ENCODE measurements at places on chromosomes 6 and 20. TPM values are rescaled to one million over a fixed set of nuclear protein-coding genes. Genes with fewer than 3 reads are reported as not detected.
A peak's percentile ranks its signal among the peaks of the same experiment; 100 is the strongest.

GRCh38 chr6:144150710-144151657, 667 bp downstream of the STX11 start:
- DNase-seq = peak; percentile 48
- peaks cover 18% of the 10 kb centered on the region for H3K27me3 ChIP-seq
- H3K36me3 ChIP-seq = no peaks in the 10 kb centered on the region
- no peaks in the 10 kb centered on the region for H3K4me1 ChIP-seq
- H3K27ac ChIP-seq = no peak overlapping the region
- peak overlapping the region; percentile 78 for H3K4me3 ChIP-seq

GRCh38 chr6:170069611-170070010, 221.3 kb downstream of the DLL1 start:
- H3K4me1 ChIP-seq = no peaks in the 10 kb centered on the region
- no peak overlapping the region for H3K27ac ChIP-seq
- H3K27me3 ChIP-seq = no peaks in the 10 kb centered on the region
- no peak for DNase-seq
- H3K36me3 ChIP-seq = peaks cover 8% of the 10 kb centered on the region
- H3K4me3 ChIP-seq = no peak overlapping the region

- no peak for DNase-seq
- H3K27ac ChIP-seq = no peak overlapping the region
- no peaks in the 10 kb centered on the region for H3K4me1 ChIP-seq
- peaks cover 4% of the 10 kb centered on the region for H3K36me3 ChIP-seq
- no peak overlapping the region for H3K4me3 ChIP-seq
Measured at GRCh38 chr6:22940581-22941290, 371.4 kb downstream of the HDGFL1 start.

DNA sequence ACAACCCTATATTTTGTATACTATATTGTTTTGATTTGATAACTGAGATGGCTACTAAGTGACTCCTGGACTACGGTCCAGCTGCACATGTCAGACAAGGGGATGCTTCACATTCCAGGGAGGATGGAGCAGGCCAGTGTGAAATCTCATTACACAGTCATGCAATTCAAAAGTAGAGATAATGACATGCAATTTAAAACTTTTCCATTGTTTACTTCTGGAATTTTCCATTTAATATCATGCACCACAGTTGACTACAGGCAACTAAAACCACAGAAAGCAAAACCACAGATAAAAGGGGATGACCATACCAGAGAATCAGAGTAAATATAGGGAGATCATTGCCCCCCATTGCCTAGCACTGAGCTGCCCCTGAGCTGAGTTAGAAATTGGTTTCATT, 366.4 kb downstream of the BTBD9 start:
- no peak overlapping the region for H3K4me3 ChIP-seq
- H3K27me3 ChIP-seq = no peaks in the 10 kb centered on the region
- H3K27ac ChIP-seq = no peak overlapping the region
- peaks cover 19% of the 10 kb centered on the region for H3K4me1 ChIP-seq

GRCh38 chr20:24660651-24661050, 191.2 kb downstream of the SYNDIG1 start:
- DNase-seq = no peak
- no peaks in the 10 kb centered on the region for H3K27me3 ChIP-seq
- no peak overlapping the region for H3K4me3 ChIP-seq
- H3K4me1 ChIP-seq = no peaks in the 10 kb centered on the region
- H3K36me3 ChIP-seq = no peaks in the 10 kb centered on the region

GRCh38 chr6:97053643-97054411, 129.3 kb downstream of the KLHL32 start:
- no peaks in the 10 kb centered on the region for H3K27me3 ChIP-seq
- no peaks in the 10 kb centered on the region for H3K36me3 ChIP-seq
- no peak overlapping the region for H3K4me3 ChIP-seq
- no peaks in the 10 kb centered on the region for H3K4me1 ChIP-seq

DNA sequence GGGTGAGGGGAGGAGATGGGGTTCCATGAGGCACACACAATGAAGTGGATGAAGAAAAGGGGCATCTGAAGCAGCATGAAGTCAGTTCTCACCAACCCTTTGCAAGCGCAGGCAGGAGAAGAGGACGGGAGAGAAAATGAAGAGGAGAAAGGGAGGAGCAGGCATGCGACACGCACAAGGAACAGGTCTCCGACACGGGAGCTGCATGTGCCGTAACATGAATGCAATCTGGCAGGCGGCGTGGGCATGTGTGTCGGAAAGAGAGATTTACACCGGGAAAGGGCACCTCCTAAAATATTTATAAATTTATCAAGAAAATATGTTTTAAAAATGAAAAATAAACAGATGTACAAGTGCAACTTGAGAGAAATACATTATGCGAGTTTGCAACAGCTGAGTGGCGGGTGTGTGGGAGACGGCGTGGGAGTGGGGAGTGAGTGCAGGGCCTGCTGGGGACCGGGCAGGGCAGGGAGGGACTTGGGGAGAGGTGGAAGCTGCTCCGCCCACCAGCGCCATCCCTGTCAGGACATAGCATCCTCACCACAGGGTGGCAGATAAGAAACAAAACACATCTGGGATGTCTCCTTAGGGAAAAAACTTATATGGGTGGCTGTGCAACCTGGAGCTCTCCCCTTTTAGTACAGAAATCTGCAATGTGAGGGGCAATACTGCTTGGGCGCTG, 40.6 kb downstream of the GJA10 start:
- no peak overlapping the region for H3K27ac ChIP-seq

The CNR1 gene
- total RNA-seq = 0.55 TPM

The SALL4 gene
- 276 TPM for total RNA-seq
